ENCODE measurements at places on chromosomes 2 and 18. TPM values are rescaled to one million over a fixed set of nuclear protein-coding genes. Genes with fewer than 3 reads are reported as not detected.

SEC11C gene
- 136 TPM for total RNA-seq

DNA sequence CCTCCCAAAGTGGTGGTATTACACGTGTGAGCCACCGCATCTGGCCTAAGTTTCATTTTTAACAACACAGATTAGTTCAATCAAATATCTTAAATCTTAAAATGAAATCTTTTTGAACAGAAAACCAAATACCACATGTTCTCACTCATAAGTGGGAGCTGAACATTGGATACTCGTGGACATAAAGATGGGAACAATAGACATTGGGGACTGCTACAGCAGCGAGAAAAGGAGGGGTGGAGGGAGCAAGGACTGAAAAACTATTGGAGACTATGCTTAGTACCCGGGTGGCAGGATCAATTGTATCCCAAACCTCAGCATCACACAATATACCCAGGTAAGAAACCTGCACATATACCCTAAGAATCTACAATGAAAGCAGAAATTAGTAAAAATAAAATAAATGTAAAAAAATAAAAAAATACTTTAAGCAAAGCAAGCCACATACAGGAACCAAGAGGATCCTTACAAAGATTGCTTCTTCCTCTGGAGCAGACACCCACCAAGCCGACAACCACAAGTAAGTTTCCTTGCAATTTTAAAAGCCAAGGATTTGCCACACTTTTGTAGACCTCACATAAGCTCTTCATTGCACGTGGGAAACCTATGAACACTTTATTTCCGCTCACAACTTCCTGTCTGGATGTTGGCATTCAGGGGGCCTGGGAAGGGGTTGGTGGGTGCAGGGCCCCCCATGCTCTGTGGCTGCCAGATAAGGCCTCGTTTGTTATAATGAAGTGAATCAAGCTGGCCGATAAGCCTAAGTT is 147.9 kb downstream of the MYCN start:
- no peaks in the 10 kb centered on the region for H3K36me3 ChIP-seq
- H3K4me3 ChIP-seq: no peak overlapping the region
- H3K27ac ChIP-seq: no peak overlapping the region
- no peak for DNase-seq

DNA sequence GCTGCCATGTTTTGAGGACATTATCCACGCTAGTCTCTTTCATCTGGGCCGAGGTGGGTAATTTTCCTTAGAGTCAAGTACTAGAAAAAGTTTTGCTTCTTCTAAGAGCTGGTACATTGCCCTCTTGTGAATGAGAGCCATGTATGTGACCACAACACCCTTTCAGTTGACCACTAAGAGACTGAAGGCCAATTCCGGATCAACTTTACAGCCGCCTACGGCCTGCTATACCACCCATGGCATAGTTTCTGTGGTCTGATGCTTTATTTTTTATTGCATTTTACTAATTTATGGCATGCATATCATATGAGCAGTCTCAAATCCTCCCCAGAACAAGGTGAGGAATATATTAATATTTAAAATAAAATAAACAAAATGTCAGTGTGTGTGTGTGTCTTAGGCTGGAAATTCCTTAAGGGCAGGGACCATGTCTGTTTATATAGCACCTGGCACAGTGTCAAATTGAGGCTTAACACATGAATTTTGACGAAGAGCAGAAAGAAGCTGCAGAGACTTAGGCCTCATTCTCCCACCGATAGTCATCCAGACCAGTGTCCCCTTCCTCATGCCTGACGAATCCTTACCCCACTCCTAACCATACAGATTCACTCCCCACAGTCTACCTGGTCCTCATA is 35.4 kb downstream of the PSD4 start:
- H3K36me3 ChIP-seq: no peaks in the 10 kb centered on the region
- no peaks in the 10 kb centered on the region for H3K4me1 ChIP-seq
- H3K27me3 ChIP-seq: no peaks in the 10 kb centered on the region
- H3K4me3 ChIP-seq: no peak overlapping the region
- DNase-seq: no peak

DNA sequence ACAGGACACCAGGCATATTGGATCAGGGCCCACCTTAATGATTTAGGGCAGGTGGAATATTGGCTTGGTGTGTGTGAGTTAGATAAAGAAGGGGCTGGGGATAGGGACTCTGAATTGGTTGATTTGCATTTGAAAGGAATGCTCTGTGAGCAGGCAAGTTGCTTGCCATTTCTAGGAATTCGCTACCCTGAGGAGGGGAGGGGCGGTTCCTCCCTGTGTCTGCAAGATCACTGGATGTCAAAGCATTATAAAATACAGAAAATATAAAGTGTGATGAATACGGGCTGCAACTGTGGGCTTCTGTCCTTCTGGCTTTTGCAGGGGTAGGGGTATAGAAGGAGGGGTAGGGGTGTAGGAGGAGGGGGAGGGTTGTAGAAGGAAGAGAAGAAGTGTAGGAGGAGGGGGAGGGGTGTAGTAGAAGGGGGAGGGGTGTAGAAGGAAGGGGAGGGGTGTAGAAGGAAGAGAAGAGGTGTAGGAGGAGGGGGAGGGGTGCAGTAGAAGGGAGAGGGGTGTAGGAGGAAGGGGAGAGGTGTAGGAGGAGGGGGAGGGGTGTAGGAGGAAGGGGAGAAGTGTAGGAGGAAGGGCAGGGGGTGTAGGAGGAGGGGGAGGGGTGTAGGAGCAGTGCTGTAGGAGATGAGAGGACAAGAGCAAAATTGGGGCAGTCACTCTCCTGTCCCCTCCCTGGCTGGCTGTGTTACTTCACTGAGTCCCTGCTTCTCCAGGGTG is 238.0 kb upstream of the COPS8 start:
- H3K4me3 ChIP-seq: no peak overlapping the region
- H3K4me1 ChIP-seq: no peaks in the 10 kb centered on the region
- no peaks in the 10 kb centered on the region for H3K36me3 ChIP-seq

MFSD2B gene
- not detected for total RNA-seq

EML6 gene
- total RNA-seq: 1.4 TPM

GRCh38 chr18:75341267-75341666 is 86.2 kb downstream of the SMIM21 start:
- H3K4me1 ChIP-seq: no peaks in the 10 kb centered on the region
- H3K4me3 ChIP-seq: no peak overlapping the region
- H3K27me3 ChIP-seq: no peaks in the 10 kb centered on the region
- no peak for DNase-seq
- no peak overlapping the region for H3K27ac ChIP-seq
- H3K36me3 ChIP-seq: no peaks in the 10 kb centered on the region

IL1F10 gene
- total RNA-seq: not detected

- no peaks in the 10 kb centered on the region for H3K27me3 ChIP-seq
- peak; percentile 77 for DNase-seq
- no peaks in the 10 kb centered on the region for H3K4me1 ChIP-seq
- no peak overlapping the region for H3K4me3 ChIP-seq
- peak overlapping the region; percentile 74 for H3K27ac ChIP-seq
- no peaks in the 10 kb centered on the region for H3K36me3 ChIP-seq
Observed at GRCh38 chr2:11698009-11698922, 28.3 kb upstream of the NTSR2 start.

- no peaks in the 10 kb centered on the region for H3K4me1 ChIP-seq
- H3K4me3 ChIP-seq: no peak overlapping the region
- peak overlapping the region; percentile 32 for H3K27ac ChIP-seq
- no peaks in the 10 kb centered on the region for H3K27me3 ChIP-seq
- DNase-seq: no peak
Observed at GRCh38 chr18:48193521-48194492, 215.4 kb downstream of the ZBTB7C start.

DNA sequence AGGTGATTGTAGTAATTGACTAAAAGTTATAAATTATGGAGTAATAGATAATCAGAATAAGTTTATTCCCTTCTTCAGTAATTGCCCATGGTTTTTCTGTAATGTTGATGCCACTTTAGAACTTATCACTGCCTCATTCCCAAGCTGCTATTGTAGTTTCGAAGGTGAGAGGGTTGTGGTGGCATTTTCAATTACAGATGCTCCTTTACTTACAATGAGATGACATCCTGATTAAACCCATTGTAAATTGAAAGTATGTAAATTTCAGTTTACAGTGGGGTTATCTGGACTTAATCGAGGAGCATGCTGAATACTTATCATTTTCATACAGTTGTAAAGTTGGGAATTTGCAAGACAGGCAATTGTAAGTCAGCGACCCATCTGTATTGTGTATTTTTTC is 2.9 kb downstream of the NDUFV2 start:
- no peaks in the 10 kb centered on the region for H3K4me1 ChIP-seq
- no peaks in the 10 kb centered on the region for H3K36me3 ChIP-seq
- H3K27ac ChIP-seq: no peak overlapping the region

DCDC2C gene
- not detected for total RNA-seq

- H3K27ac ChIP-seq: no peak overlapping the region
- no peak overlapping the region for H3K4me3 ChIP-seq
- H3K36me3 ChIP-seq: no peaks in the 10 kb centered on the region
- no peaks in the 10 kb centered on the region for H3K4me1 ChIP-seq
- DNase-seq: peak; percentile 77
Observed at GRCh38 chr2:120552800-120553481, 182.7 kb upstream of the GLI2 start.

Data from uterus (tissue), 4 donors.